Stimulated activated naive CD8-positive, alpha-beta T cell treated with anti-CD3 and anti-CD28 coated beads, Interleukin-15, amount 100 ng/mL, for 72 hours (primary cell): ENCODE measurements at places on chromosomes 1 and 21.
A peak's percentile ranks its signal among the peaks of the same experiment; 100 is the strongest.

- no peak for DNase-seq
Observed at GRCh38 chr1:50111503-50111902, 2.8 kb downstream of the ELAVL4 start.

DNA sequence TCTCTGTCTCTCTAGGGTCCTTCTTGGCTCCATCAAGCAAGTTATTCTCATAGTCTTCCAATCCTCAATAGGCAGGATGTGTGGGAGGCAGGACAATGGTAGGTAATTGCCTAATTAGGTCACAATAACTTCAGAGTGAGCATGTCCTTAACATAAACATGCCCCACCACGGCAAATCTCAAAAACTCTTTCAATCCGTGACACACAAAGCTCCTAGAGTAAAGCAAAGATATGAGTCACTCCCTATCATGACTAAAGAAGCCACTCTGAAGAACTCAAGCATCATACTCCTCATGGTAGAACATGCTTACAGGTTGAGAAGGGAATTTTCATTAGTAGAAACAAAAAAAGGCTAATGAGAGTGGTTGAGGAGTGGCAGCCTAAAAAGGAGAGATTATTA is 4.9 kb downstream of the HAO2 start:
- DNase-seq: no peak

GRCh38 chr21:29382030-29382654 is 83.4 kb downstream of the BACH1 start:
- DNase-seq: no peak

DNA sequence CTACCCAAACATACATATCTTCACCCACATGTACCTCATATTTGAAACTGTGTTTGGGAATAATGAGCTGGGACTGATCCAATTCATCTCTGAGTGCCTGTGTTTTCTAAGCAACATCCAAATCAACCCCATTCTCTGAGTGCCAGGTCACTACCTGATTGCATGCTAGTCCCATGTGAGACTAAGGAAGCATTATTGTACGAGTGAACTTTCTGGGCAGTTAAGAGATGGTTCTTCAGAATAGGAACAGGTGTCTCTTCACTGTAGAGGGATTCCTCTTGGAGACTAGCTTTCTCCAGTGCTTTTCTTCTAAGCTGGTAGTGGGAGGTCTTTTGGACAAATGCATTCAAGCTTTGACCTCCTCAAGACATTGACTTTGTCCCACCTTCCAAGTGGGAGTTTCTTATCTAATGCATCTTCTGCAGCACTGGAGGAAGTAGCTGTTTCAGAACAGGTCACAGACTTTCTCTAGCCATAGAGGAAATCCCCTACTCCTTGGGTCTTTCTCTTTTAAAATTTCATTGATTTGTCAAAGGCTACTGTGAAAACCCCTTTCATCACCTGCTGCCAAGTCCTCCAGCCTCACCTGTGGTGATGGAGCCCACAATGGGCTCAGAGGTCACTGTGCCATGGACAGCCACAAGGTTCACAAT is 172.0 kb upstream of the KIAA0040 start:
- DNase-seq: no peak

DNA sequence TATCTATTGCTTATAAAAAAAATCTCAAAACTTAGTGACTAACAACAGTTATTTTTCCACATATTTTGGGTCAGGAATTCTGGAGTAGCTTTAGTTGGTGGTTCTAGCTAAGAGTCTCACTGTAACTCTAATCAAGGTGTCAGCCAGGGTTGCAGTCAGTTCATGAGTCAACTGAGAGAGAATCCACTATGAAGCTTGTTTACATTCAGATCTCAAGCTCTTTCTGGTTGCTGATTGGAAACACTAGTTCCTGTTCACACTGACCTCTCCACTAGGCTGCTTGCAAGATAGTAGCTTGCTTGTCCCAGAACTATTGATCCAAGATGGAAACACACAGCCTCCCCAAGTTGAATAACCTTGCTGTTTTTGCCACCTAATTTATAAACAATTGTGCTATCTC is 1192.1 kb upstream of the B3GALT2 start:
- no peak for DNase-seq

GRCh38 chr1:207034208-207034607 is 1.7 kb upstream of the C1orf116 start:
- DNase-seq: no peak

- no peak for DNase-seq
Observed at GRCh38 chr1:112692681-112693080, 14.2 kb downstream of the RHOC start.

- DNase-seq: no peak
Observed at GRCh38 chr1:71438626-71439025, 357.8 kb upstream of the ZRANB2 start.

DNA sequence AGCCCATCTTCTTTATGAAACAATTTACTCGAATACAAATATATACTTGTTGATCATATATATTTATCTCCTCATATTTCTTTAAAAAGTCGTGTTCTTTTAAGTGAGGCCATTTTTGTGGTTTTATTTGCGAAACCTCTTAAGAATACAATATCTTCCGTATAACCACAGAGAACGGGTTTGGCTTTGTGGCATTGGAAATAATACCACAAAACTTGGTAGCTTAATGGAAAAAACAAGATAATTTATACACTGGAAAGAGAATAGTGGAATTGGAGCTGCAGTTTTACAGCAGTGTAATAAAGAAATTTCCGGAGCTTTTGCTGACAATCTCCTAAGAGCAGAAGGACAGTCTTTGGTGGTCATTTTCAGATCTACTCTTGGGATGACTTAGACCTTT is 29.4 kb downstream of the PTGFR start:
- no peak for DNase-seq

- DNase-seq: peak; percentile 52
Observed at GRCh38 chr1:1098681-1099421, 17.0 kb downstream of the C1orf159 start.

DNA sequence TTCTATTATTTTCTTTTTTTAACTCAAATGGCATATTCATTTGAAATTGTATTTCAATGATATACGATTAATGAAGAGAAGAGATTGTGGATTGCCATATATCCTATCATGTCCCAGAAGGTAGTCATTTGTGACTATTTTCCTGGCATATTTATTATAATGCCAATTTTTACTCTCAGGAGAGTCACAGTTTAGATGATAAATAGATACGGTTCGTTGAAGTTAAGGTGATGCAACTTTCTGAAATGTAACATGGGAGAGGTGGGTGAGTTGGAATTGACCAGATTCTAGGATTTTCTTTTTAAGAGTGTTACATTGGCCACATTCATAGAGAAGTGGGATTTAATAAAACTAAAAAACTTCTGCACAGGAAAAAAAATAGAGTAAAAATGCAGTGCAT is 1138.5 kb downstream of the NCAM2 start:
- DNase-seq: no peak

- DNase-seq: peak; percentile 56
Observed at GRCh38 chr1:235648954-235649367, 623 bp downstream of the GNG4 start.

- DNase-seq: no peak
Observed at GRCh38 chr1:237287876-237288521, 246.0 kb downstream of the RYR2 start.

DNA sequence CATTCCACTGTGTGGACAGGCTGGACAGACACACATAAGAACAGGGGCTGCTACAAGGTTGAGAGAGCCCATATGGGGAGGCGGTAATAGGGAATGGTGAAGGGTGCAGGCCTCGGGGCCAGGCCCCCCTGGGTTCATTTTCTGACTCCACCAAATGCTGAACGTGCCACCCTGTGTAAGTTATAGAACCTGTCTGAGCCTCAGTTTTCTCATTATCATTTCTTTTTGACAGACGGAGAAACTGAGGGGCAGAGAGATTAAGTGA is 569.5 kb downstream of the PTPRU start:
- no peak for DNase-seq

GRCh38 chr1:155466996-155467395 is 95.6 kb downstream of the ASH1L start:
- no peak for DNase-seq

DNA sequence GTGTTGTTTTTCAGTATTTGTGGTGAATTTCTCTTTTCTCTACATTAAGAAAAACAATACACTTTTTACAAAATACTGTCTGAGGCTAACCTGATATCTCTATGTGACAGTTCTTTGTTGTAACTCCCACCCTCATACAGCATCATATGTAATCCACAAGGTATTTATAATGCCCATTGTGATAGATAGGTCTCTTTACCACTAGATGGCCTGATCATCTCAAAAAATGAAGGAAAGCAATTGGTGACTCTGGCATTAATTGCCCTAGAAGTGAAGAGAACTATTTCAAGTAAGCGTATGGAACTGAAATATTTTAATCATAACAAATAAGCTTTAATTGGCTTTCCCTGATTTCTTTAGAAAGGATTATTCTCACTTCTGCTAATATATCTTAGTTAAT is 36.2 kb upstream of the HFM1 start:
- DNase-seq: no peak

GRCh38 chr1:164785841-164786534 is 227.0 kb downstream of the PBX1 start:
- DNase-seq: no peak

GRCh38 chr1:48710915-48711314 is 65.8 kb downstream of the BEND5 start:
- no peak for DNase-seq

GRCh38 chr1:223700942-223701637 is 11.2 kb upstream of the CAPN2 start:
- DNase-seq: no peak

GRCh38 chr1:245091818-245092637 is 62.8 kb upstream of the KIF26B start:
- DNase-seq: no peak

DNA sequence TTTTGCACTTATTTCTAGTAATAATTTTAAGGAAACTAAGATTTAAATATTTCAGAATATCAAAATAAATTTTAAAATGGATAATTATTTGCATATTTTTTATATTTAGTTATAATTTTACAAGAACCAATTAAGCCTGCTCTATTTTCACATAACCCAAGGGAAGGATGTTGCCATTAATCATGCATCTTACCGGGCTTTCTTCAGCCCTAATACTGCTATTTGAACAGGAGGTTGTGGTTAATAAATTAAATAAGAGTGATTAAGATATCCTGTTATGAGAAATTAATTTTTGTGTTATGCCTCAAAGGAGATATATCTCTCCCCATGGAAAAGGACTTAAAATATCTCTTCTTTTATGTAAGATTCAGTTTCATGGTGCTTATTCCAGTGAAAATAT is 1415.8 kb upstream of the B3GALT2 start:
- no peak for DNase-seq

DNA sequence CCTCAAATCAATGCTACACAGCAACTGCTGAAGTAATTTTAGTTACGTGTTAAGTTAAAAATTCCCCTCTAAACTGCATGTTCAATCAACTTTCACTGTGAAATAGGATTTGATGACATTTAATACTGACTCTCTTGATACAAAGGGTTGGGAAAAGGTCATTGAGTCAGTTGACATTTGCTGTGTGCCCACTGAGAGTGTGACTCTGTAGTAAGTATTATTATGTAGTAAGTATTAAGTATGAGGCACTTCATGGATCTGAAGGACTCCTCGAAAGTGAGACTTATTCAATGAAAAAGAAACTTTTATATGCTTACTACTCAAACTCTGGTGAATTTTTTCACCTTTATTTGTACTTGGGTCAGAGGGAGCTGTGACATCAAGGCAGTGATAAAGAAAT is 83.1 kb upstream of the S1PR1 start:
- DNase-seq: no peak

GRCh38 chr1:28882009-28882628 is 32.2 kb upstream of the EPB41 start:
- DNase-seq: peak; percentile 78

DNA sequence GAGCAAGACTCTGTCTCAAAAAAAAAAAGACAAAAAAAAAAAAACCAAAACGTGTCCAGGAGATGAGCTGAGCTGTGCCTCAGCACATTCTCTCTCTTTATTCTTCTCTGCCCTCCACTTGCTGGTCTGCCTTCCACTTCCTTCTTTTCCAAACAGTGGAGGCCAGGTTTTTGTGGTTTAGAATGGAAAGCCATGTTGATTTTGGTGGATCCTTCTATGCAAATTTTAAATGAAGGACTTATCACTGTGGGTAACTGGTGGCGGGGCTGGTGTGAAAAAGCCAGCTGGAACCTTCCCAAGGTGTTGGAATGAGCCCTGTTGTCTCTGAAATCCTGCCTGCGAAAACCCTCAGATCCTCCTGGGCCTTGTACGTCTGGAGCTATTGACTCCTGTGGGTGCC is 61.9 kb downstream of the PTPRU start:
- DNase-seq: no peak

DNA sequence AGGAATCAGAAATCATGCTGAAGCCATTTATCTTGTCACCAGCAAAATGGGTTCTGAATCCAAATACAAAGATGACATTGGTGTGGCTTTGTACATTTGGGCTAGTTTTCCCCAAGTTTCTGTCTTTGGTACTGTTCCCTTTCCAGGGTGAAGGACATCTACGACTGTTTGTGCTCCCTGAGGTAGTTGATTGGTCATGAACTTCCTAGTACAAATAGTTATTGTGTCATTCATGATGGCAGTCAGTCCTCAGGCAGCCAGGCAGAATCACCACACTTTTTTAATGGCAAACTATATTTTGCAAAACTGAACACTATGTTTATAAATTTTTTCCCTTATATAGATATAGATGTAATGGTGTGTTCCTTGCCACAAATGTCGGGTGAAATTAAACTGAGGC is 46.0 kb downstream of the CEP350 start:
- DNase-seq: no peak

DNA sequence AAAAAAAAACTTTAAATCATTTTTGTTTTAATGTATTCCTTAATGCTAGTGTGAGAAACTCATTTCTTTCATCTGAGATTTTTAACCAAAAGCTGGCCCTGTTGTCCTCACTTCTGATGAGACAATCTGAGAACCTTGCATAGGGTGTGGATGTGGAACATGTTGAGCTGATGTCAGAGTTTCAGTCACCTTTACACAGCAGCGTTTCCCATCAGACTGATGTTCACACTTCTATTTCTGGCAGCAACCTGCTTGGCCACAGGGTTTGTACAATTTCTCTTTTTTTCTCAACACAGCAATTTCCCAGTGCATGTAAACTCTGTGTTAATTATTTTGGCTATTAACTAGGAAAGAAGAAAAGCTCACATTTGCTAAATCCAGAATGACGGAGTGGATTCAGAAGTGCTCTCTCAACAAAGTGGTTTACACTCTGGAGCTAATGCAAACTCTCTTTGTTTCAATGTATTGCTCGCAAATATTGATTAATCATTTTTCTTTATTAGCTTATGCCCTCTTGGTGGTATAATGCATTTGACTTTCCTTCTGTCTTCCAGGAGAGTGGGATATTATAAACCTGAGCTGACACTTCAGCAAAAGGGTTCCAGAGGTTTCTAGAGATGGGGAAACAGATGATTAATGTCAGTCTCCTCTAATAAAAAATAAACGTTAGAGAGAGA is 70.5 kb upstream of the HSPA13 start:
- peak; percentile 30 for DNase-seq

GRCh38 chr1:54340878-54341277 is 65.3 kb downstream of the SSBP3 start:
- DNase-seq: no peak

- no peak for DNase-seq
Observed at GRCh38 chr21:14866859-14867765, 197.7 kb downstream of the NRIP1 start.
